ENCODE measurements at places on chromosomes 6 and 20.
A peak's percentile ranks its signal among the peaks of the same experiment; 100 is the strongest.

- no peak for DNase-seq
Measured at GRCh38 chr6:4478098-4478497, 298.1 kb upstream of the CDYL start.

DNA sequence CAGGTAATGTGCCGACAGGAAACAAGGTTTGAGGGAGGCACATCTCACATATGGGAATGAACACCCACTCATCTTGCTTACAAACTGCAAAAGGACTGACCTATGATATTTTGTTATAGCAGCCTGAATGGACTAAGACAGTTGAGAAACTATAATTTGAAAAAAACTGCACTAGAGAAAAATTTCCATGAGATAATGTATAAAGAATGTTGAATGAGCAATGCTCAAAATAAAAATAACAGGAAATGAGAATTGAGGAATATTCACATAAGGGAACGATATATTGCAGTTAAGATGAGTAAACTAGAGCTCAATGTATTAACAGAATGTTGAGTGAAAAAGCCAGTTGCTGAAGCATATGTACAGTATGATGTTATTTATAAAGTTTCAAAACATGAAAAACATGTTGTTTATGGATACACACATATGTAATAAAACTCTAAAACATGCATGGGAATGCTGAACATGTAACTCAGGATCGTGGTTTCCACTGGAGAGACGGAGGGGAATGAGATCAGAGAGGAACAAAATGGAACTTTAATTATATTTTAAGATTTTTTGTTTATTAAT lies 6.3 kb upstream of the TBC1D22B start:
- DNase-seq, result no peak

- no peak for DNase-seq
Measured at GRCh38 chr6:17015144-17015543, 86.7 kb upstream of the STMND1 start.

DNA sequence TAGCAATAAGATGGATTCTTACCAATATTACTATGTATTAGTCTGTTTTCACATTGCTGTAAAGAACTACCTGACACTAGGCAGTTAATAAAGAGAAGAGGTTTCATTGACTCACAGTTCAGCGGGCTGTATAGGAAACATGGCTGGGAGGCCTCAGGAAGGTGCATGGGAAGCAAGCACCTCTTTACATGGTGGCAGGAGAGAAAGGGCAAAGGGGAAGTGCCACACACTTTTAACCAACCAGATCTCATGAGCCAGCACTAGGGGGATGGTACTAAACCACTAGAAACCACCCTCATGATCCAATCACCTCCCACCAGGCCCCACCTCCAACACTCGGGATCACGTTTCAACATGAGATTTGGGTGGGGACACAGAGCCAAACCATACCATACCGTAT lies 40.7 kb upstream of the CCDC167 start:
- no peak for DNase-seq

GRCh38 chr6:3316331-3316730 lies 57.6 kb downstream of the PSMG4 start:
- DNase-seq, result no peak

DNA sequence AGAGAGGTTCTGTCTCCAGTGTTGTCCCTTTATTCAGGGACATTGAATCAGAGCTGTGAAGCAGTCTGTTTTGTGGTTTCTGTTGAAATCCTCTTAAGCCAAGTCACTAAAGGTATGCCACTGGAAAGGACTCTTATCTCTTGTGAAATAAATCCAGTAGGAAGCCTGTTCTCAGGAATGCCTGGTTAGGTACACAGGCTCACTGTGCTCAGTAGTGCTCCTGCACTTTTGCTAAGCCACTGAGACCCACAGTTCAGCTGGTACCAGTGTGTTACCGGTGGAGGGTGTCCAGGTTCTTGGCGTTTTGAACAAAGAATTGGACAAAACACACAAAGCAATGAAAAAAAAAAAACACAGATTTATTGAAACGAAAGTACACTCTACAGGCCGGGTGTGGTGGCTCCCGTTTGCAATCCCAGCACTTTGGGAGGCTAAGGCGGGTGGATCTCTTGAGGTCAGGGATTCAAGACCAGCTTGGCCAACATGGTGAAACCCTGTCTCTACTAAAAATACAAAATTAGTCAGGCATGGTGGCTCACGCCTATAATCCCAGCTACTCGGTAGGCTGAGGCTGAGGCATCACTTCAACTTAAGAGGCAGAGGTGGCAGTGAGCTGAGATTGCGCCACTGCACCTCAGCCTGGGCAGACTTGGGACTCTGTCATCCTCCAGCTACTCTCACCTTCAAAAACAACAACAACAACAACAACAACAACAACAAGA lies 186.1 kb downstream of the JARID2 start:
- DNase-seq, result no peak

DNA sequence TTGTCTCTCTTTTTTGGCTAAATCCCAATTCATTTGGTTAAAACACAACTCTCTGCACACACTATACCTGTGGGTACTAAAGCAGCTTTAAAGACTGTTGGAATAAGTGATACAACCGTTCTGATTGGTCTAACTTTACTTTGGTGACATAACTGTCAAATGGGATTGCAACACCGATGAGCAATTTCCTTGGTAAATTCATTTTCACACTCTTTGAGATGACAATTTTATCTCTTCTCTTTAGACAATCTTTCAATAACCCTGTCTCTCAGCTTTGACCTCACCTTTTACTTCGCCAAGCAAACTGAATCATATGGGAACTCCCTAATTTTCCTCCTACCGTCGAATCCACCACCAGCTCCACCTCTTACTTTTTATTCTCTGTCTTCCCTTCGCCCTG lies 60.8 kb downstream of the ECT2L start:
- DNase-seq, result no peak

DNA sequence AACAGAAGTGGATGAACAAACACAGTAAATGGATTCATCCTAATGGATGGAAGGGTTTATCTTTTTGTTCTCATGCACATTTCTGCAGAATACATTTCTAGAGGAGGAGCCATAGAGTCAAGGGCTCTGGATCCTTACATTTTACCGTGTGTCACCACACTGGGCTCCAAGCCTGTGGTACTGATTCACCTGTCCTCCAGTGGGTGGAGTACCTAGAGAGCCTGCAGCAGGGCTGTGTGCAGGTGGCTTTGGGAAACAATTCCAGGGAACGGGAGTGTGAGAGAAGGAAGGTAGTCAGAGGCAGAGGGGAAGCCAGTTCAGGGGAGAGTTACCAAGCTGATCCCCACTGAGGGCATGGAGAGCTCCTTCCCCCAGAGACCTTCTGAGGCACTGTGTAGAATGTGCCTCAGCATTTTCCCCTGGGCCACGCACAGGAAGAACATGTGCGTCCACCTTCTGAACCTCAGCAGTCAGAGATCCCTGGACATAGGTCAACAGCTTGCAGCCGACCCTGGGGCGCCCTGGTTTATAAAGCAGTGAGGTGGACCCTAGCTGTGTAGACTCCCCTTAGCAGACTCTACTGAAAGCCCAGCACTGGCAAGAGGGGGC lies 85.3 kb upstream of the SLC22A23 start:
- DNase-seq, result no peak

GRCh38 chr20:37773291-37773826 lies 79.5 kb downstream of the CTNNBL1 start:
- no peak for DNase-seq

DNA sequence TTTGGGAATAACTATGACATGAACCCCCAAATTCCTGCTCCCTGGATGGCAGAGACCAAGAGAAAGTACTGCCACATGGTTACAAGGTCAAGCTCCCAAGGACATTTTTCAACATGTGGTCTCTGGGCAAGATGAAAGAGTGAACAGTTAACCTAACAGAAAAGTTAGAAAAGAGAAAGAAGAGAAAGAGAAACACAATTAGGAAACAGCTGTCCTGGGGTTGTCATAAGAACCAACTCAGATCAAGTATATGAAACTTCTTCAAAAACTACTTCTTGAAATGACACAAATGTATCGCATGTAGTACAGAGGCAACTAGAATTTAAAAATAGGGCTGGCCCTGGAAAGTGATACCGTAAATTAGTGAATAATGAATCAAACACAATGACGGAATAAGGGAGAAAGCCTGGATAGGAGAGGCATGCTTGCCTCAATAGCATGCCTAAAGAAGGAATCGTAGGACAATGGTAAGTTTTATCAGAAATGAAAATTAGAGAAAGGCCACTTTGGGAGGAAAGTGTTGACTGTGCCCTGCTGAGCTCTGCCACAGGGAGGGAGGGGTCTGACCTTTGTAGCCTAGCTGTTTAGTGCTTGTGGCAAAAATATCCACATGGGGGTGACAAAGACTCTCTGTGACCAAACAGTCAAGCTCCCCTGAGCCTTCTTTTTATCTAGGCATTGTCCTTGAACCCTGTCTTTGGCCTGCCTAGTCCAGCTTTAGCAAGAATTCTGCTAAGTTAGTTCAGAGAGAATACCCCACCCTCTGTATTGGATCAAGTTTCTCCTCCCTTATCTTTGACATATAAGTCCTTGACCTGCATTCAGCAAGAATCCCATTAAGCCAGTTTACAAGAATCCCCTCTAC lies 4.3 kb upstream of the DCBLD1 start:
- DNase-seq, result peak; percentile 23

- no peak for DNase-seq
Measured at GRCh38 chr6:96836631-96837080, 621 bp downstream of the GPR63 start.

- DNase-seq, result no peak
Measured at GRCh38 chr6:112173221-112173804, 81.1 kb downstream of the LAMA4 start.

DNA sequence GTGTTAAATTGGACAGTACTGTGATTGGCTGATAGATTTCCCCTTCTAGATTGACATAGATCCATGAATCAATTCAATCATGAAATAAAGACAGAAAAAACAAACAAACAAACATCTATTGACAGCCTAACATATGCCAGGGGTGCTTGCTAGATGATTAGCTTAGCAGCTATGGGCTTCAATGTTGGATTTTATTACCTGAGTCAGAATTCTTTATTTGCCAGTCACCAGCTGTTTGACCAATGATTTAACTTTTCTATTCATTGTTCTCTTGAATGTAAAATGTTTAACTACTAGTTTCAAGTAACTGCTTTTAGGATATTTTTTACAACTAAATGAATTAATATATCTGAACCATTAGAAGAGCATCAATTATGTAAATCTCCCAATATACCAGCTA lies 901.3 kb upstream of the CITED2 start:
- DNase-seq, result no peak

- no peak for DNase-seq
Measured at GRCh38 chr20:25632940-25633790, 9.4 kb upstream of the NANP start.

DNA sequence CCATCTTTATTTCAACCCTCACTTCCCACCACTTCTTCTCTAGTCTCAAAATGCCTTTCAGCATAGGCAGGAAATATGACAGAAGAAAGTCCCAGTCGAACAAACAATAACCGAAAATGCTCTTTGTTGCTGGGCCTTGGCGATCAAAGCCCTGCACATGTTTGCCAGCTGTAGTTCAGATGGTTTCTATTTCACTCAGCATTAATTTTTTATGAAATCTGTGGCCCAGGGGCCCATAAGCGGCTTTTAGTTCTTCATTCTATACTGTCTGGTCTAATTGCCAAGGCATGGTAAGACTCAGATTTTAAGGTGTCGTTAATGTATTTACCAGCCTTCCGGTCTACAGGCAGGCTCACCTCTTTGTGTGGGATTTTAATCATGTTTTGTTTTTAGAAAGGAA lies 10.9 kb upstream of the F13A1 start:
- peak; percentile 75 for DNase-seq

DNA sequence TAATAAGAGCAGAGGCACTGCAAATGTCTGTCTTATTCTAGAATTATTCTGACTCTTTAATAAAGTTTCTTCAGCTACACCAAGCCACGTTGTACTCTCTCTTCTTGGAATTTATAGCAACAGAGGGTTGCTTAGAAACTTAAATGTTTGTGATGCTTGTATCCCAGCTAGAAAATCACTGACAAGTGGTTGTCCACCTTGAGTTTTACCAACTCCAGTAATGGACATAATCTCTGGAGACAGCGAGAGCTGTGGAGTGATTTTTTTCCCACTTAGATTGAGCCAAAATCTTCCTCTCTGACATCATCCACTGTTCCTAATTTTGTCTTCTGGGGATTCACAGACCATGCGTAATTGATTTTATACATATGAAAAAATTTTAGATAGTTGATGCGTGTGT lies 8.0 kb downstream of the ECT2L start:
- no peak for DNase-seq

- no peak for DNase-seq
Measured at GRCh38 chr6:87808005-87808757, 106.1 kb upstream of the AKIRIN2 start.

GRCh38 chr6:17165383-17165782 lies 63.5 kb downstream of the STMND1 start:
- DNase-seq, result no peak

GRCh38 chr6:168619560-168620314 lies 178.8 kb downstream of the SMOC2 start:
- no peak for DNase-seq

DNA sequence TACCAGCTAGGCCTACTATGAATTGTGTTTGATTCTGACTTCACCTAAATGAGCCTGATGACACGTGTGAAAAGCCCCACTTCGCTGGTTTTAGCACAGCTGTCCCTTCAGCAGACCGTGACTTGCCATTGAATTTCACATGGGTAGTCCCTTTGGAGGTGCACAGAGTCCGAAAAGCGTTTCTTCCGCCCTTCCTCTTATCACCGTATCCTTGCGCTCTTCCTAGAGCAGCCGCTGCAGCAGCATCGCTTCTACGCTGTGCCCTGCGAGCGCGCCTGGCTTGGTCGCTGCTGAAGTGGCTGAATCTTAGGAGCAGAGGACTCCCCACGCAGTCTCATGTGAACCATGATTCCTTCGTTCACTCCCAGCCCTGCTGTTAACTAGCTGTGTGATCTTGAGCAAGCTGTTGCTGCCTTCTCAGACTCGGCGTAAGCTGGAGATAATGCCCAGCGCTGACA lies 127.0 kb downstream of the PACRG start:
- no peak for DNase-seq
